Suprapubic skin (tissue), 4 donors: ENCODE measurements at places on chromosomes 7 and 10. TPM values are rescaled to one million over a fixed set of nuclear protein-coding genes. Genes with fewer than 3 reads are reported as not detected.

GRCh38 chr10:72687035-72687434, 4.9 kb upstream of the MCU start:
- DNase-seq: no peak

DNA sequence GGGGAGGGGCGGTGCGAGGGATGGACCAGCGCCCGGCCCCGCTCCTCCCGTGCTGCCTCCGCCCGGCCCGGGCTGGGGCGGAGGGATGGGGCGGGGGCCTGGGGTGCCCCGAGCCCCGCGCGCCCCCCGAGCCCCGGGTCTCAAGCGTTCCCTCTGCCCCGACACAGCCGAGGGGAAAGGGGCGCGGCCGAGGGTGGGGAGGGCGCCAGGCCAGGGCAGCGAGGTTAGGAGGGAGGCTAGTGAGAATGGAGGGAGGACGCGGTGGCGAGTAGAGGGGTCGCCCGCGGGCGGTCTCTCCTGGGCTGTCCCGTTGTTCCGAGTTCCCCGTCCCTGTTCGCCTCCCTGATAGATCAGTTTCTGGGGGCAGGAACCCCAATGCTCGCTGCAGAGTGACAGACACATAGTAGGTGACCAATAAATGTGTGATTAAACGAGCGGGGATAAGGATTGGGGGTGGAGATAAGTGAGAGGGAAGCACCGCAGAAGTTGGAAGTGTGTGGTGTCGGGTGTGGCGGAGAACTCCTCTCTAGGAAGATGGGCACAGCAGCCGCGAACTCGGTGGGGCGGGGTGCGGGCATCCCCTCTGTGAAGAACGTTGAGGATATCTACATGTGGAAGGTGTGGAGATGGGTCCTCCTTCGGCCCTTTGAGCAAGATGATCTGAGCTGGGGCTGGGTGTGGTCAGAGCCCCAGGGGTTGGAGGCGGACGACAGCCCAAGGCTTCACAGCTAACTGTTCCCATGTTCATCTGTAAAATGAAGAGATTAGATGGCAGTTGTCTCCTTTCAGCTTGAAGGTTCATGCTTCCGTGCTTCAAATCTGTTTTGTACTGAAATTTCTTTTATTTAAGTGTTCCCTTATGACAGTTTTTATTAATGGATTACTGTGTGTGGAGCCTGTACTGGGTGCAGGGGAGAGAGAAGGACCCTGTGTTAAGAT, 580 bp downstream of the ZNF775 start:
- no peak for DNase-seq

GRCh38 chr10:17428351-17429097, 25.9 kb downstream of the ST8SIA6 start:
- DNase-seq: no peak

GRCh38 chr7:110830778-110831177, 260.1 kb upstream of the LRRN3 start:
- no peak for DNase-seq

- DNase-seq: no peak
These were observed 108.2 kb downstream of the PTPN20 start for GRCh38 chr10:47019155-47020145.

- no peak for DNase-seq
These were observed 2.1 kb downstream of the PRKG1 start for GRCh38 chr10:51076299-51076841.

KLLN gene
- 0.85 TPM for total RNA-seq

DNA sequence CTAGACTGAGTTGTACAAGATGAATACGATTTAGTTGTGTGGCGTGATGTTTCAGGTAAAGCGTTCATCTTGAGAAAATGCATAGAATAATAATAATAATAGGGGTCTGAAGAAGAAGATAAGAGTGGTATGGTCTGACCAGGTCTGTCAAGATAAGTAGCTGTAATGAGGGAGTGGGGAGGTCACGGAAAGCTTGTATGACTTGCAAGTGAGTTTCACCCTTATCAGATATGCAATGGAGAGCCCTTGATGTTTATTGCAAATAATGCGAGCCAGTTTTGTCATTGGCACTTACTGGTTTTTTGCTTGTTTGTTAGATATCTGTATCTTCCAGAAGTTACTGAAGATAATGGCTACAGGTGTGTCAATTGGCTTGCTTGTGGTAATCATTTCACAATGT, 611.5 kb downstream of the CNTNAP2 start:
- DNase-seq: no peak

DNA sequence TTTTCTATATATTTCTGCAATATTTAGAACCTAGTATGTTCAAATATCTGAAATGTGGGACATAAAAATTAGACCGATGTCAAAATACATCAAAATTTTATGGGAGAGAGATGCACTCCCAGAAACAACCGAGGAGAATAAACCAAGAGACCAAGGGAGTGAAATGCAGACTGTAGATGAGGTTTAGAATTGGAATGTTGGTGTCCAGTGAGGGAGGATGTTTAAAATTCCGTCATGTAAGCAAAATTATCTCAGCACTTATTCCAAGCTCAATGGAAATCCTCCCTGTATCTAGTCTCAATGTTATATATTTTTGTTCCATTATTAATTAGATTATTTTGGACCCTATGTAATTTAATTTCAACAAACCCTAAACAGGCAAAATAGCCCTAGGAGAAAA, 61.9 kb upstream of the MAGI2 start:
- DNase-seq: no peak

DNA sequence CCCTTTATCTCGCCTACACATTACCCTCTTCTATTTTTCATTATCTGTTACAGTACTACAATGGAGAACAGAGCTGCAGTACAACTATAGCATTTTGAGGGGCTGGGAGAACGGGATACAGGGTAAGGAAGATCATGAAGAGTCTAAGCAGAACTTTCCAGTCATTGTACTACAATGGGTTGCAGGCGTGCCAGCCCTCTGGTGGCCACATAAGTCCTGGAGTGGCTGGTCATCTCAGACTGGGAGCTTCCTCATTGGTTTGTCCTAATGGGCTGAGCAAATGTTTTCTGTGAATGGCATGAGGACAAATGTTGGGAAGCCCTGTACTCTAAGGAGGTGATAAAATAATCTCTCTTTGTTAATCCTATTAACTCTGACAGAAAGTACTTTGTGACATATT, 33.0 kb downstream of the TMEM106B start:
- no peak for DNase-seq

GRCh38 chr7:74256491-74257408, 2.6 kb upstream of the RFC2 start:
- DNase-seq: no peak

- no peak for DNase-seq
These were observed 285.5 kb upstream of the IGFBP3 start for GRCh38 chr7:46206476-46207060.

DNA sequence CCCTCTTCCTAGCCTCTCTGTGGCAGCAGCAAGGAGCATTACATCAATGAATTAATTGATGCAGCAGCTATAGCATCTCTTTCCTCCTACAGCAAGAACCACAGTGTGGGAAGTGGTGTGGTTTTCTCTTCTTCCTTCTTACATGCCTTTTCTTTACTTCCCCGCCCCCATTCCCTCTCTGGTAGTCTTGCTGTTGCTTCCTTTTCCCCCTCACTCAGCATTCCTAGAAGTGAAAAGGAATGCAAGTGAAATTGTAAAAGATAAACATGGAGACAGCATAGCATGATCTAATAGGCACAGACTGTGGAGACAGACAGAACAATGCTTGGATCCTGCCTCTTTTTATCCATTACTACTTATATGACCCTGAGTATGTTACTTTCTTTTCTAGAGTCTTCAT, 370.5 kb upstream of the BMPER start:
- no peak for DNase-seq

DNA sequence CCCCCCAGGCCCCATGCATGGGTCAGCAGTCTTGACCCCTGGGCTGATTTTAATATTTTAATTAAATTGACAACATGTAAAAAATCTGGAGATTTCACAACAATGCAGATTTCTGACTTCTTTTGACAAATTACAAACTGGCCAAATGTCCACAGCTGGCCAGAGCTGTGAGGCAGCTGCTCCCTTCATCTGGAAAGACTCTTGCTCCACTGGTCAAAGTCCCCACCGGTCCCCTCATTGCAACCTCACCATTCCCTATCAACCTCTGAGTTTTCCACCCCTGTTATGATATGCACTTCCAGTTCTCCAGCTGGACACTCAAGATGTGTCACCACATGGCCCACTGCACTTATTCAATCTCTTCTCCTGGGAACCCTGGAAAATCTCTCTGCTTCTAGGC, 266.2 kb downstream of the KCNMA1 start:
- DNase-seq: no peak

GRCh38 chr7:78124216-78124615, 325.6 kb downstream of the PHTF2 start:
- no peak for DNase-seq

DNA sequence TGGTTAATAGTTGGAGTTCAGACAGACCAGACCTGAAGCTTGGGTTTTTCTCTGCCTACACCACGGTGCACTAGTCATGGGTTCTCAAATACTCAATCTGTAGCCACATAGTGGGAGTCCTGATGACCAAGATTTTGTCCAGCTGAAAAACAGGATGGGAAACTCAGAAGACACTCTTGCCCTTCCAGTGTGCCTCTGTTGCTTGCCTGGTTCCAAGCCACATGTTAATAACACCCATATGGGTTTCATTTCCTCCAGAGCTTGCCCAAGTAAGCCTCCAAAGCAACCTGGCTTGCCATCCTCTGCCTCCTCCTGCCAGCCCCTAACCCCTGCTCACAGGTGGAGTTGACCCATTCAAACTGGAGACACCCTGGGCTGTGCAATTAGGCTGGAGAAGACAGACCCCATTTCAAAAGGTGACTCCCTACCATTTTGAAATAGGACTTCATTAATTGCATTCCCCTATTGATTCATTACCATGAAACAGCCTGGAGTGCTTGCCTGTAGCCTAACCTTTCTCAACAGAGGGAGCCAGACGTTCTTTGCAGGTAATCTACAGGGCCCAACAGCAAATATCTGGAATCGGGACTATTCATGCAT, 108.0 kb upstream of the HABP2 start:
- DNase-seq: no peak

GRCh38 chr10:11794566-11794965, 28.6 kb upstream of the PROSER2 start:
- no peak for DNase-seq

DNA sequence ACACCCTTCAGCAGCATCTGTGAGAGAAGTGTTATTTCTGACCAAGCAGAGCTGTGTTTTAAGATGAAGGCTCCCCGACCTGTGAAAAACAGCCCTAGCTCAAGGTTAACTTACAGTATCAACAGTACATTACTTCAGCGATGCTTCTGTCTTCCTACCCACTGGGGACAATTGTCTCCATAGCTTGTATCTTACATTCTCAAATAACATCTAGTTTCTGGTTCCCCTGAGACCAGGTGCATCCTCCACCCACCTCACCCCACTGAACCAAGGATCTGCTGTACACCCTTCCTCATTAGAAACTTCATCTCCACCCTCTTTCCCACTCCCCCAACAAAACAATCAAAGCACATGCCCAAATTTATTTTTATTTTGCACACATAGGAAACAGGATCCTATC, 102.0 kb downstream of the VOPP1 start:
- DNase-seq: no peak

DNA sequence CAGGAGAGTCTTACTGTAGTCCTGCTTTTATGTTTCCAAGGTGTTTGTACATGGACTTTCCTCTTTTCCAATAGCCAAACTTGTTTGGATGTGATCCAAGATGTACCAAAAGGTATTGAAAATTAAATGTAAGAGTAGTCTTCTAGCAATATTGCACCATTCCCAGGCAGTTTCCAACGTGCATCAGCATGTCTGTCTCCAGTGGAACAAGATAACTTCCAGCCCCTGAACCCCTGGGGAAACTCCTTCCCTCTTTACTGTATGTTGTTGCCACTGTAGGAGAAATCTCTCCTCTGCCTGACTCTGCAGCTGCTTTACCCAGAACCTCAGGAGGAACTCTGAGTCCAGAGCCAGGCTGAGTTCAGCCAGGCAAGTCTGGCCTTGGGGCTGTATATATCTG, 18.5 kb downstream of the ARMC10 start:
- DNase-seq: no peak

GIMAP4 gene
- total RNA-seq: 6.5 TPM

GRCh38 chr10:81873932-81874816, 820 bp upstream of the NRG3 start:
- DNase-seq: no peak

ADCYAP1R1 gene
- 6.7 TPM for total RNA-seq

GRCh38 chr7:134083766-134084487, 43.2 kb upstream of the LRGUK start:
- no peak for DNase-seq
